Kidney (tissue), 22 donors: ENCODE measurements at places on chromosomes 2 and 18. TPM values are rescaled to one million over a fixed set of nuclear protein-coding genes. Genes with fewer than 3 reads are reported as not detected.

DNA sequence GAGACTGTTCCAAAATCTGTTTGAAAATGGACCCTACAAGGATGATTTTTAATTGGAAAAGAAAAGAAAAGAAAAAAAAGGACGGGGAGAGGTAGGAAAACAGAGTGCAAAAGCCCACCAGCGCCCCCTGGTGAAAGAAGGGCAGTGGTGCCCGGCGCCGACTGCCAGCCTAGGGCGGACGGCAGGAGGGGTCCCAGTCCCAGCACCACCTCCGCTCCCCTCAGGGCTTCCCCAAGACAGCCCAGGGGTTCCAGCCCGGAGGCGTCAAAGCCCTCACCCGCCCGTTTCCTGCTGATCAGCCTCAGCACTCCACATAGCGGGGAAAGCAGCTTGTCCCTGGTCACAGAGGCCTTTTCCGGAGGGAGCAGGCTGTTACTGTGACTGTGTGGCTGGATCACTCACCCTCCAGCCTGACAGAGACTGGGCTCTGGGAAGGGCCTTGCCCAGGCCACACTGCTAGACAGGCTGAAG, 213.9 kb downstream of the TFCP2L1 start:
- DNase-seq: peak; percentile 74

DNA sequence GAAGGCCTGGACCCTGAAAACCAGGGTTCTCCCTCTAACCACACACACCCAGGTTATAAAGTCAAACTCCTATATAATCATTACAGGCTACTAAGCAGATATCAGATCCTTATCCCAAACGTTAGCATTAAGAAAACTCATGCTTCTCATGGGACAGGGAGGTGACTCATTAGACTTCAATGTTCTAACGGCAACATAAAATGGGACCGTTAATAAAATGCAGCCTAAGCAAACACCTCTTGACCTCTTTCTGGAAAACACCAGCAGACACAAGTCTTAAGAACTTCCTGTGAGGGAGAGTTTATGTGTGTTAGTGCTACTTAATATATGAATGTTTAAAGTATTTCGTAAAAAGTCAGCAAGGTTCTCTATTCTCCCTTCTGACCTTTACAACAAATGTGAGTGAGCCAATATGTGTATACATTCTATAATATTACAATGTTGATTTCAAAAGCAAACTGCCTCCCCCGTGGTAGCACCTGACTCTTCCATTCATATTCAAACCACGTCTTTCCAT, 31.7 kb downstream of the LPIN2 start:
- DNase-seq: peak; percentile 53

Gene SLC8A1
- polyA plus RNA-seq: 12.9 TPM

DNA sequence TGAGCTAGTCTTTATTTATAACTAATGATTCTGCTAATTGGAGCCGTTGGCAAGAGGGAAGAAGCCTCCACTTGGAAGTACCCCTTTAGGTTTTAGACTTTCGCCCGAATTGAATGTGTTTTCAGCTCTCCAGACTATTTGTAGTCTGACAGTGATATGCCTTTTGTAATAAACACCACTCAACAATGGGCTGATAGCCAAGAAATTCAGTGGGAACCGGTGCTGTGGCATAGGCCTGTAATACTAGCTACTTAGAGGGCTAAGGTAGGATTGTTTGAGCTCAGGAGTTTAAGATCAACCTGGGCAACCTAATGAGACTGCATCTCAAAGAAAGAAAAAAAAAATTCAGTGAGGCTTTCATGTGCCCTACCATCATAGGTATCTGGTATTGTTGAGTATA, 13.6 kb upstream of the ZSCAN30 start:
- DNase-seq: no peak

Gene PROC
- 51.0 TPM for polyA plus RNA-seq

DNA sequence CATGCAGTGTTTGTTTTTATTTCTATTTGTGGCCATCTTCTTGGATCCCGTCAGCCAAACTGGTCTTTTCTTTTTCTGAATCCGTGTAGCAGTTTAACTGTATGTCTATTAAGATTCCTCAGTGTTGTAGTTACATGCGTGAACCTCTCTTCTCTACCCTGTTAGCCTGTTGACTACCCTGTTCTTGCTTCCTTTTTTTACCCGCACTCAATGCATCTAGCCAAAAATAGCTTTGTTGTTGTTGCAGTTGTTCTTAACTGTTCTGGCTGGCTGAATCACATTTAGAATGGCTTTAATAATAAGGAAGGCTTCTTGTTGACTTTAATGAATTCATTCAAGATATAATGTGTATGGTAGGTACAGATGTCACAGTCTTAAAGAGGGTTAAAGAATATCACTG, 137.1 kb downstream of the LCLAT1 start:
- DNase-seq: no peak

Gene NCKAP5
- polyA plus RNA-seq: 1.8 TPM

DNA sequence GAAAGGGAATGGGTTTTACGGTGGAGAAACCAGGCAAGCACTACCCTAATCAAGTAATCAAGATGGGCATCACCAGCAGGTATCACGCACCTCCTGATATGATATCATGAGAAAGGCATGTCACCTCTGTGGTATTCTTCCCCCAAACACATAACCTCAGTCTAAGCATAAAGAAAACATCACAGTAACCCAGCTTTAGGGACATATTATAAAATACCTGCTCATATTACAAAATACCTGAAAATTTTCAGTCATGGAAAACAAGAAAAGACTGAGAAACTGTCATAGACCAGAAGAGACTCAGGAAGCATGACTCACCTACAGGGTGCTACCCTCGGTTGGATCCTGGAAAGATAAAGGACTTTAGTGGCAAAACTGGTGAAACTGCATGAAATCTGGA, 30.5 kb downstream of the GCKR start:
- no peak for DNase-seq

DNA sequence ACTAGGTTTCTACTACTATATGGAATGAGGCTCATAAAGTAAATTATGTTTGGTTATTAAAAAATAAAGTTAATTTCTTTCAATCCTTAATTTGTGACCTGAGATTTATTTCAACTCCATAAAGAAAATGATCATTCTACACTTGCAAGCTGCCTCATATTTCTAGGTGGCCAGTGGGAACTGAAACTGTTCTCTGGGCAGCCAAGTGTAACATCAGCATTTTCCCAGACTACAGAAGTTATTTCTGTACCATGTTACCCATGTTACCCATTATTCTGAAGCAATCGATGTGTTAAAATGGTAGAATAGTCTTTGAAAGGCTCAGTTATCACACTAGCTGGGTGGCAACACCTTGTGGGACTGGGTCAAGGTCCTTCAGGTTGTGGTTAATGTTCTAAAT, 139.3 kb upstream of the FBXO11 start:
- DNase-seq: no peak

Gene GPBAR1
- polyA plus RNA-seq: 6.0 TPM

Gene TUBA3E
- not detected for polyA plus RNA-seq

Gene B3GNT2
- polyA plus RNA-seq: 17.5 TPM

DNA sequence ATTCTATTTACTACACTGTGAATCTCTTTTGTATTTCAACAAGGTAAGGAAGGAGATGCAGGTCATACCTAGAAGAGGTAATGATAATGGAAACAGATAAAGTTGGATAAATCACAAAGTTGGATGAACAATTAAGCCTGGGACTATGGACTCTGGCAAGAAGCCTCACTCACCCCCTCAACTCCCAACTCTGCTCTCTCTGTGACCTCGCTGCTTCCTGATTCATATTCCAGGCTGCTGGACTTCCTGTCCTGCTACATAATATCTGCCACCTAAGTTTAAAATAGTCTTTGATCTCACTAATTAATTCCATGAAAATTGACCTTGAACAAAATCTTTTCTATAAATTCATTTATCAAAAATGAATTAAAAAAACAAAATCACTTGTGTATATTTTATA, 215.3 kb downstream of the CALCRL start:
- DNase-seq: no peak

DNA sequence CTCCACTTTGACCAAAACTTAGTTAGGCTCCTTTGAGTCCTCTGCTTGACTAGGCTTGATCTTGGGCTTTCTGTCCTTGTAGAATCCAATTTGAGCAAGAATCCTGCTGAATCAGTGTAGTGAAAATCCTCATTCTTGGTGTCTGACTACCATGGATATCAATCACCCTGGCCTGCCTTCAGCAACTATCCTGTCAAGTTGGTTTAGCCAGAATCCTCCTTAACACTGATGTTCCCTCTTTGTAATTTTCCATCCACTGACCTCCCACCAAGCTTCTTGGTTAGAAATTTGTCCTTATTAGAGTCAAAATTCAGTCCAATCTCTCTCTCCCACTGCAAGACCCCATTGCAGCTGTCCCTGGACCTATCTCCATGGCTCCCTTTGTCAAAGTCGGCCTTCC, 494 bp upstream of the RBM45 start:
- DNase-seq: no peak

Gene DES
- 30.0 TPM for polyA plus RNA-seq

DNA sequence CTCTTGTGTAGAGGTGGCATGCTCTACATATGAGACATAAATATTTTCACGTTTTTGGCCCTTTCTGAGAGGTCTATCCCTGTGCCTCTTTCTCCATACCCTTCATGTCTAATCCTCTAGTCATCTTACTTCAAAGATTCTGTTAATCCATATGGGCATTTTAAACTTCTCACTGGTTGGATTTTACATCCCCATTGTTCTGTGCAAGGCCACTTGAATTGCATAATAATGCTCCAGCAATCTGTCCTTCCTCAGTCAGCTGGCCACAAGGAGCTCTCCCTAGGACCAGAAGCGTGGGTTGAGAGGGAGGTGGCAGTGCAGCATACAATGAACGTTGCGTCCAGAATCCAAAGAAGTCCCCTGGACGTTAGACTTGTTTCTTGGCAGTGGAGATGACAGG, 58.2 kb downstream of the TDRD15 start:
- DNase-seq: no peak

GRCh38 chr2:159445307-159445706, 158.8 kb upstream of the WDSUB1 start:
- DNase-seq: no peak

DNA sequence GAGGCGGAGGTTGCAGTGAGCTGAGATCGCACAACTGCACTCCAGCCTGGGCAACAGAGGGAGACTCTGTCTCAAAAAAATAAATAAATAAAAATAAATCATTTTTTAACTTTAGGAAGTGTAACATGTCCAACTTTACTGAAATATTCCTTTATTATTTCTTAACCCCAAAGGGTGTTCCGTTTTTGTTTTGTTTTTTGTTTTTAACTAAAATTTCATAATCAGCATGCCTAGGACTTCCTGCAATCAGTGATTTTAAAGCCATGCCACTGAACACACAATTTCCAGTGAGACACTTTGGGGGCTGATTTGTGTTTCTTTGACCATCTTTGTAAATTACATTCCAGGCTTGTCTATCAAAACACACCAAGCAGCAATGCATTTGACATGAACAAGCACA, 7.1 kb downstream of the CATIP start:
- DNase-seq: no peak

- DNase-seq: no peak
Measured at GRCh38 chr2:102289129-102289528, 22.2 kb upstream of the IL1RL1 start.

- DNase-seq: no peak
Measured at GRCh38 chr2:176680916-176681516, 411.8 kb downstream of the MTX2 start.
